CD4-positive, alpha-beta memory T cell (primary cell): ENCODE measurements at places on chromosomes 4 and X. TPM values are rescaled to one million over a fixed set of nuclear protein-coding genes. Genes with fewer than 3 reads are reported as not detected.
A peak's percentile ranks its signal among the peaks of the same experiment; 100 is the strongest.

DNA sequence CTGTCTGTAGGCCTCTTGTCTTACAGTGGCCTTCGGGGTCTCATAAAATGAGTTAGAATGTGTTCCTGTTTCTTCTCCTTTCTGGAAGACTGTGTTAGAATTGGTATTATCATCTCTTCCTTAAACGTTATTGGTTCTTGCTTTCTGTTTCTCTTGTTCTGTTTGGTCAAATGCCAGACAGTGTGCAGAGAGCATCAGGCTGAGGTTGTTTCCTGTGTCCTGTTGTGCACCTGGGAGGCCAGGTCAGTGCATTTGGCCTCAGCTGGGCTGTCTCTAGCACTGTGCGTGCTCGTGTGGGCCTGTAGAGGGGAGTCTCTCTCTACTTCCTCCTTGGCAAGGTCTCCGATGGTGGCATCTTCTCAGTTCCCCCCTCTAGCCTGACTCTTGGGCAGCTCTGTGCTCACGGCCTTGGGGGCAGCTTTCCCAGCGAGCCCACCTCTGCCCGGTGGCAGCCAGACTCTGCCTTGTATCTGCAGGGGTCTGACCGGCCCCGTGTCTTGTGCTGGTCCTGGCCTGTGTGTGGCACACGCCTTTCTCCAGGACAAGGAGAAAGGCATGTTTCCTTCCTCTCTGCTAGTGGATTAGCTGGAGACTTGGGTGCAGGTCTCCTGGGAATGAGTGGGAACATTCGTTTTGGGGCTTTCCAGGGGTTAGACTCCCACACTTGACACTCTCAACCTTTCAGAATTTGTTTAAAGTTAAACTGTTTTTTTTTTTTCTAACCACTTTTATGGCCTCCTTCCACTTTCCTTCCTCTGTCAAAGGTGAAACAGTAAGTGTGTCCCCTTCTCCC is 62.3 kb downstream of the FAM193A start:
- no peak overlapping the region for H3K4me3 ChIP-seq
- DNase-seq = no peak
- H3K27me3 ChIP-seq = no peaks in the 10 kb centered on the region
- H3K4me1 ChIP-seq = peaks cover 42% of the 10 kb centered on the region

Gene TBC1D9
- 0.38 TPM for total RNA-seq

Gene CCSER1
- total RNA-seq = 2.0 TPM

Gene C4orf51
- total RNA-seq = not detected

DNA sequence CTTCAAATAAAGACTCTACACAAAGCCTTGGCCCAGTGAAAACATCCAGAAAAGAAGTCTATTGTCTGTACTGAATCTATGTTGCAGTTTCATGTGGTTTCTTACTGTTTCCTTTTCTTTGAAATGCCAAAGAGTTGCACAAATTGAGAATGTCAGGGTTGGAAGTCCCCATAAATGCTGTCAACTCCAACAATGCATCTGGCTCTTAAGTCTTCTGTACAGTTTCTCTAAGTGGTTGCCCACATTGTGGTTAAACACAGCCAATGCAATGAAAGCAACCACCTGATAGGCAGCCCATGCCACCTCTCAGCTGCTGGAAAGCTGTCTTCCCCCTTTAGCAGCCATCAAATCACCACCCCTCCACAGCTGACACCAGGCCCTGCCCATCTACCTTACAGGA is 67.2 kb upstream of the C1GALT1C1 start:
- no peak overlapping the region for H3K27ac ChIP-seq
- peaks cover 17% of the 10 kb centered on the region for H3K4me1 ChIP-seq
- H3K4me3 ChIP-seq = no peak overlapping the region
- DNase-seq = peak; percentile 59
- H3K36me3 ChIP-seq = no peaks in the 10 kb centered on the region

- no peaks in the 10 kb centered on the region for H3K27me3 ChIP-seq
- no peak overlapping the region for H3K4me3 ChIP-seq
- no peaks in the 10 kb centered on the region for H3K36me3 ChIP-seq
- no peak overlapping the region for H3K27ac ChIP-seq
- no peaks in the 10 kb centered on the region for H3K4me1 ChIP-seq
- DNase-seq = no peak
Observed at GRCh38 chrX:63809173-63809572, 24.2 kb upstream of the ARHGEF9 start.

GRCh38 chr4:140641789-140642439 is 73.2 kb upstream of the UCP1 start:
- H3K4me3 ChIP-seq = no peak overlapping the region
- H3K36me3 ChIP-seq = no peaks in the 10 kb centered on the region

- no peak overlapping the region for H3K4me3 ChIP-seq
- H3K36me3 ChIP-seq = no peaks in the 10 kb centered on the region
- no peak overlapping the region for H3K27ac ChIP-seq
- H3K4me1 ChIP-seq = no peaks in the 10 kb centered on the region
- no peak for DNase-seq
- H3K27me3 ChIP-seq = no peaks in the 10 kb centered on the region
Observed at GRCh38 chrX:148530464-148531077, 30.2 kb downstream of the AFF2 start.

GRCh38 chr4:113878668-113879067 is 100.8 kb downstream of the ARSJ start:
- no peaks in the 10 kb centered on the region for H3K27me3 ChIP-seq
- no peak overlapping the region for H3K4me3 ChIP-seq
- H3K27ac ChIP-seq = no peak overlapping the region
- DNase-seq = no peak
- no peaks in the 10 kb centered on the region for H3K36me3 ChIP-seq

DNA sequence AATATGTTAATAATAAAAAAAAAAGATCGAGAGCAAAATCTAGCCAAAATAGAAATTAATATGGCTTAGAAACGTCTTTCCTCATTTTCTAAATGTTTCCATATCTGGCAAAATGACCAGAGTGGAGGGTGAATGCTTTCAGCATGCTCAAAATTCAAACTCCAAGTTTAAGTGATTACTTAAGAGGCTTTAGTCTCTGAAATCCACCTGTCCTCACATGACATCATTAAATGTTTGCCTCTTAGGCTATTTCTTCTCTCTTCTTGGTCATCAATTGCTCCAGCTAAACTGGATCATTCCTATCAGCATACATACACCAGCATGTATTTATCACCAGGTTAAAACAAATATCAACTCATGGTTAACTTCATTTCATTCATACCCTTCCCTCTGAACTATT is 54.5 kb upstream of the ATXN3L start:
- no peak overlapping the region for H3K27ac ChIP-seq
- DNase-seq = no peak
- no peak overlapping the region for H3K4me3 ChIP-seq

Gene GC
- not detected for total RNA-seq

Gene NXF2
- not detected for total RNA-seq

DNA sequence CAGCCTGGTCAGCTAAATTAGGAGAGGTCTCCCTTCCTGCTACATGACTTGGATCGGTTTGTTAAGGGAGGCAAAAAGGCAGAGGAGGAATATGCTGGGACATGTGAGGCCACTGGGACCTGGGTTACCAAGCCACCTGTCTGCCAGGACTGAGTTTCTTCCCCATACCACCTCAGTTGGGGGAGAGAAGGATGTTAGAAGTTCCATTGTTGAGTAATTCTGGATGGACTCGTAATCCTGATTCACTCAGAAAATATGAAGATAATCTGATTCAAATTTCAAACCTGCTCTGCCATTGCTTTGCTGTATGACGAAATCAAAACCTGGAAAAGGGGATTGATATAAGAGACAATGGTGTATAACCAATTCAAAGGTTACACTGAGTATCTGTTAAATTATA is 97.4 kb upstream of the S100G start:
- H3K4me1 ChIP-seq = no peaks in the 10 kb centered on the region
- no peak overlapping the region for H3K4me3 ChIP-seq
- no peak for DNase-seq

Gene HMGN5
- 2.7 TPM for total RNA-seq

DNA sequence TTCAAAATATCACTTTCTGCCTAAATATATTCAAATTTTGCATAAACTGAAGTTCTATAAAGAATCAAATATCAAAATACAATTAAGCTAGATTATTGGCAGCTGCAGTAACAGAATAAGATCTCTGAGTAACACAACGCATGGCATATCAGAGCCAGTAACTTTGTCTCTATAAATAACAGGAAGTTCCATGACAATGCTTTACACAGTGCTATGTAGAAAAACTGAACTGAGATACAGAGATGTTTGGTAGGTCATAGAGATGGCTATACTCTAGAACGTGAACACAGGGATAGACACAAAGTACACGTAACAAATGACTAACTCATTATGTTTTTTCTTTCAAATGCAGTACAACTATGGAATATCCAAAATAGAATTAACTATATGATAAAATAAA is 18.2 kb downstream of the UBE2D3 start:
- DNase-seq = no peak
- no peak overlapping the region for H3K4me3 ChIP-seq
- peaks cover 33% of the 10 kb centered on the region for H3K36me3 ChIP-seq
- peaks cover 89% of the 10 kb centered on the region for H3K4me1 ChIP-seq

DNA sequence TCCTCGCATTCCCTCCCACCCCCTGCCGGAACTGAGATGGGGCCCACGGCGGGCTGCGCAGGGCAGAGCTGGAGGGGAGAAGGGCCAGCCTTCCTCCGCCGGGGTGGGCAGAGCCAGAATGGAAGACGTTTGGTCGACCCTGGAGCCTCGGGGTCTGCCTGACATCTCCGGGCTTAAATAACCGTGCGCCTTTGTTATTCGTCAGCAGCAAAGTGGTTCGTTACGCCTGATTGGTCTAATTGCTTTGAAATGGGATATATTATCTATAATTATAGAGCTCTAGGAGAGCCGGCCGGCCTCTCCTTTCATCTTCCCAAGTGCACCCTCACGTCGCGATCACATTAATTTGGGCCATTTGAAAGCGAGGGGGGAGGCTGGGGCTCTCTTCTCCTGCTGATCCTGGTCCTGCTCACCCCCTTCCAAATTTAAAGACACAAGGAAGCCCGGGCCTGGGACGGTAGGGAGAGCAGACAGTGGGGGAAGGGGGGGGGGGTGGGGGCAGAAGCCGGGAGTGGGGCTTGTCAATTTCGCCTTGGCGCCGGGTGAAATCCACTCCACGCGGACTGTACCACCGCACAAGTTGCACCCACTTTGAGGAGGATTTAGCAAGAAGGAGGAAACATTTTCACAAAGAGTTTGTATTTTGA is 4.7 kb upstream of the MSX1 start:
- H3K27ac ChIP-seq = no peak overlapping the region
- no peak overlapping the region for H3K4me3 ChIP-seq
- H3K36me3 ChIP-seq = no peaks in the 10 kb centered on the region
- H3K27me3 ChIP-seq = peaks cover 39% of the 10 kb centered on the region

Gene DGKK
- total RNA-seq = not detected

Gene ADAMTS3
- not detected for total RNA-seq

GRCh38 chrX:13955975-13956374 is 73.7 kb downstream of the GEMIN8 start:
- no peak overlapping the region for H3K27ac ChIP-seq
- H3K27me3 ChIP-seq = no peaks in the 10 kb centered on the region
- no peak for DNase-seq
- H3K4me1 ChIP-seq = no peaks in the 10 kb centered on the region

Gene LANCL3
- 0.17 TPM for total RNA-seq

Gene LDB2
- total RNA-seq = not detected

DNA sequence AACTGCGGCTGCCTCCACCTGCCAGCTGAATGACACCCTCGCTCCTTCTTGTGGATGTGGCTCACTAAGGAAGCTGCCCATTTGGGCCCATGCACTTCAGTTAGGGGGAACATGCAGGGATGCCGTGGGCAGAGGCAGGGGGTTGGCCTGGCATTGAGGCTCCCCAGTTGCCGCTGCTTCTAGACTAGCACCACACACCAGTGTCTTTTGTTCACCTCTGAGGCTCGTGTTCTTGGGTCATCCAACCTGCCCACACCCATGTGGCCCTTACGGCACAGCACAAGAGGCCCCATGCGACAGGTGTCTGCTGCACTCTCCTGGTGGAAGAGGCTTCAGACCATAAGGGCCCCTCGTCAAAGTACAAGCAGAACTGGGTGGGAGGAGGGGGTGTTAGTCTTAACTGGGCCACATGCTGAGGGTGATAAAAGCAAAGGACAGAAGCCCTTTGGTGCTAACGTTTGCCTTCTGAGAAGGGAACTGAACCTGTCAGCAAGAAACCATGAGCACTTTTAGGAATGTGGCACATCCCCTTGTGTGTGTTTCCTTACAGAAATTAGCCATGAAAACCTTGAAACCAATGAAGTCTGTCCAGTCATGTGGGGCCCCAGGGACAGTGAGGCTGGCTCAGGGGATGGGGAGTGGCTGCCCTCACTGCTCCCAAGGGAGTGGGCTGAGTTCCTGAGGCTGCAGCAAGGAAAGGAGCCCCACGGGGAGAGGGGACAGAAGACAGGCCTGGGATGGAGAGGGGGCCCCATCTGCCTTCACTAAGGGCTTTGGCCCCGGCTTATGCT is 39.2 kb downstream of the MAP7D3 start:
- H3K27me3 ChIP-seq = no peaks in the 10 kb centered on the region
- no peaks in the 10 kb centered on the region for H3K36me3 ChIP-seq
- H3K4me1 ChIP-seq = peaks cover 3% of the 10 kb centered on the region
- no peak overlapping the region for H3K4me3 ChIP-seq
- DNase-seq = no peak

DNA sequence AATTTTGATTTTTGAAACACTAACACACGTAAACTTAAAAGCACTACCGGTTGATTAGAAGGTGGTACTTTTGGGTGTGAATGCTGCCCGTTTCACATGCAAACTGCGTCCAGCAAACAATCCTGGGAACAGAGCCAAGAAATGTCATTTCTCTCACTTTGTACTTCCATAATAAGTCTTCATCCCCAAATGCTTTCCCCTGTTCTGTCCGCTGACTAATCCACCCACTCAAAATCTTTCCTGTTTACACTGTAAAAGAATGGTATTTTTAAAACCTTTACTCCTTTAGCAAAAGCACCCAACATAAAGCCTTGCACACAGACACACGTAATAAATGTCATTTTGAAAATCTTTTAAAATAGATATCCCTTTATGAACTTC is 39.1 kb upstream of the PDLIM5 start:
- H3K4me1 ChIP-seq = no peaks in the 10 kb centered on the region
- DNase-seq = no peak
- no peaks in the 10 kb centered on the region for H3K36me3 ChIP-seq
- no peak overlapping the region for H3K4me3 ChIP-seq

Gene FAM9C
- total RNA-seq = not detected

DNA sequence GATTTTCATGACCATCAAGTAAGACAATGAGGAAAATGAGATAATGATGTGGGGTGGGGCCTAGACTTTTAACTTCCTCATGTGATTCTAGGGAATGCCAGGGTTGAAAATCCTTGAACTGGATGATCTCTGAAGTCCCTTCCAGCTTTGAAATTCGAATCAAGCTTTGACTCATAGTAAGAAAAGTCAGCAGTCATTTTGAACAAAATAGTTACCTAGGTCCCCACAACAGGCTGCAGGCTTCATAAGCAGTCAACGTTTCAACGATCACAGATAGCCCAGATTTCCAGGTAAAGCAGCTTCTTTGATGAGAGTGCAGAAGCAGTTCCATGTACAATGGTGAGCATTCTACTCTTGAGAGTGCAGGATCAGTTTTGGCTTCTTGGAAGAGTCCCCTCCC is 93.7 kb downstream of the GRIA3 start:
- H3K36me3 ChIP-seq = no peaks in the 10 kb centered on the region
- no peak for DNase-seq
- H3K27ac ChIP-seq = no peak overlapping the region
- H3K4me3 ChIP-seq = no peak overlapping the region

Gene ASB12
- not detected for total RNA-seq
